Fibroblast of skin of right biceps (primary cell): ENCODE measurements at places on chromosomes 2 and 18.

DNA sequence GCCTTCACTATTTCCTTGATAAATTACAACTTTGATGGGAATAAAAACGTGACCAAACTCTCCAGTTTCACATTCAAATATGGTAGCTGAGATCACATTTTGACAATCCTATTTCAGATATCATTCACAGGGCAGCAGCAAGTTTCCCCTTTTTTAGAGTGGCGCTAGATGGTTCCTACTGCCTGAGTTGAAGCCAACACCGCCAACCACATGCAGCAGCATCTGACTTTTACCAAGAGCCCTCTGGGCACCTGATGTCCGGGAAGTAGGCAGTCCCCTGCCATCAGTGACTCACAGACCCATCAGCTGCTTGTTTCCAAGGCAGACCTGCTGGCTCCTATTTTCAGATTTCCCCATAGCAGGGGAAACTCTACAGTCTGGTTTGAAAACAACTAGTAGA, 4.0 kb upstream of the MREG start:
- DNase-seq, result no peak

- DNase-seq, result no peak
Observed at GRCh38 chr2:181178130-181178529, 197.7 kb downstream of the UBE2E3 start.

- DNase-seq, result no peak
Observed at GRCh38 chr18:55461848-55462247, 126.1 kb downstream of the TCF4 start.

DNA sequence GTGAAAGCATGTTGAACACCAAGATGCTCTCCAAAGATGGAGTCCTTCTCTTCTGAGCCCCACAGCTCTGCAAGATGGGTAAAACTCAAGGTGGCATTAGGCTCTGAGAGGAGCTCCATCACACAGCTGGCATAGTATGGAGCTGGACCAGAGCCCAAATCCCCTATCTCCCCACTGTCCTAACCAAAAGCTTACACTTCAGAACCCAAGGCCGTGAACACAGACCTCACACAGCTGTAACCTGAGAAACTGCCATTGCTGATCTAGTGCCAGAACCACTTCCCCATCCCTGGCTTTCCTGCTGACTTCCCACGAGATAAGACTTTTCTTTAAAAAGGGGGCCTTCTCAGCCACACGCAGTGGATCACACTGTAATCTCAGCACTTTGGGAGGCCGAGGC, 25.0 kb downstream of the TTC32 start:
- DNase-seq, result no peak

DNA sequence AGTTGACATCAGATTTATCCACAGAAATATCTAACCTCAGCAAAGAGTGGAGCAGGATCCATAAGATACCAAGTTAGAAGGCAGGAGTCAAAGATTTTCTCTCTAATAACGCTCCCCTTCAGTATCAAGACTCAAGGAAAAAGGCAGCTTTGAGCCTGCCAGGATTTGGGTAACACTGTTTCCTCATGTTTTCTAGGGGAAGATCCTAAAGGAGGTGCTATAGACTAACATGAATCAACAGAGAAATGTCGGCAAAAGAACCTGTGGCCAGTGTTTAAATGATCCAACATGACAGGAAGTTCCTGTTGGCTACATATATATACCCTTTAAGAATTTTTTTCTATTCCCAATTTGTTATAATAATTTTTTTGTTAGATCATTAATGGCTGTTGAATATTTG, 402.3 kb downstream of the TGIF1 start:
- no peak for DNase-seq

DNA sequence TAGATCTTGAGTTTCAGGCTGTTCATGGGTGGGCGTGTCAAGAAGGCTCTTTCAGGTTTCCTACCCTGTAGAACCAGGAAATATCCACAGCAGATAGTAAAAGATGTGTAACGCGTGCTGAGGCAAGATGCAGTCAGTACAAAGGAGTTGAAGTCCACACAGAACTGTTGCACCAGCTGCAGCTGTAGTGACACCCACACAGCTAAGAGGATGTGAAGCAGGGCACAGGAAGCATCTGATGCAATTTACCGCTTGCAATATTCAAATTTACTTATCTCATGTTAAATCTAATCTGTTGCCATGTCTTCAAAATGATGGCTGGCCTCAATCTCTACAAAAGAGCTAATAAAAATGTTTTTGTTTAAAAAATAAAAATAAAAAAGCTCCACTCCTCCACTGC, 132.8 kb downstream of the ARHGAP15 start:
- no peak for DNase-seq

DNA sequence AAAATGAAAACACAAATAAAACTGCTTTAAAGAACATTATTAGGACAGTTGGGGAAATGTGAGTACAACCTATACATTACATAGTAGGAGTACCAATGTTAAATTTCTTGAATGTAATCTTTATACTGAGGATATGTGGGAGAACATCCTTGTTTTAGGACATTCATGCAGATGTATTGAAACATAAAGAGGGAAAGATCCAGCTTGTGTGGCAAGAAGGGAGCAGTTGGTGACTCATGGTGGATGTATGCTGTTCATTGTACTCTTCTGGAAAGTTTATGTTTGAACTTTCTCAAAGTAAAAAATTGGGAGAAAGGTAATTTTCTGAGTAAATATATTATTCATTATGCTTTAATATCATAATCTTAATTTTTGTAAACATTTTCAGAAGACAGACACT, 132.1 kb upstream of the DLGAP1 start:
- peak; percentile 1 for DNase-seq

DNA sequence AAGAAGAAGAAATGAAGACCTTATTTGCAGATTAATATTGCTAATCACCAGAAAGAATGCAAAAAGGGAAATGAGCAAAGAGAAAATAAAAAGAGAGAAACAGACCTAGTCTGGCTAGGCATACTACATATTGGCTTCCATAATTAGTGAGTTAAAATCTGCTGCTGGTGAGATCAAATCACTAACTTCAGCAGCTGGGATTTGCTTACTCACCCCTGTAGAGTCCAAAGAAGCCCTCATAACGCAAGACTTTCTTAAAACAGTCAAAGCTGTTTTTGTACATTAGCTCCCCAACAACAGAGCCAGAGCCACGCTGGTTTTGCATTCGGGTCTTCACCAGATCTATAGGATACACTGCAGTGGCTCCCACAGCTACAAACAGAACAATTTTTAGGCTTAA, 80.9 kb downstream of the SLC25A12 start:
- DNase-seq, result no peak

GRCh38 chr2:229419158-229419557, 148.1 kb upstream of the PID1 start:
- no peak for DNase-seq

GRCh38 chr2:147567136-147567535, 277.7 kb upstream of the ACVR2A start:
- DNase-seq, result peak; percentile 63

- DNase-seq, result no peak
Observed at GRCh38 chr2:14712111-14712510, 79.6 kb downstream of the LRATD1 start.

DNA sequence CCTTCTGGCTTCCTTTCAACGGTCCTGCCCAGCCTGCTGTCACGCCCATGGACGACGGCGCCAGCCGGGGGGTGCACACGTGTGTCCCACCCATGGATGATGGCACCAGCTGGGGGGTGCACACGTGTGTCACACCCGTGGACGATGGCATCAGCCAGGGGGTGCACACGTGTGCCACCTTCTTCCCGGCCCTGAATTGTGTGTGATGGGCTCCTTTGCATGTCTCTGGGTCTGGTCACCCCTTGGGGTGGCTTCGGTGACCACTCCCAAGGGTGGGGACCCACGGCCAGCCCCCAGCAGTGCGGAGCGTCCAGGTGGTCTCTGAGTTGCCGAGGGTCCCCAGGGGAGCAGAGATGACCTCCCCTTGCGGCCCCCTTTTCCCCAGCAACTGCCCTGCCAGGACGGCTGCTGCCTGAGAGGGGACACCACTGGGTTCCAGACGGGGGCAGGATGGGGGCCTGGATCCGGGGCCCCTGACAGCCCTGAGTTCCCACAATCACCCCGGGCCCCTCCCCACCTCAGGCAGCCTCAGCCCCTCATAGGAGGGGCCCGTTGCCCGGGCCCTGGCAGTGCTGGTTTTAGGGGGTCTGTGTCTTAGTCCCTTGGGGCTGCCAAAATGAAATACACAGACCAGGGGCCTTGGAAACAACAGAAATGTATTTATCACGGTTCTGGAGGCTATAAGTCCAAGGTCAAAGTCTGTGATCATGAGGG, 9.4 kb downstream of the NEU4 start:
- no peak for DNase-seq

- DNase-seq, result no peak
Observed at GRCh38 chr2:169771612-169772011, 27.1 kb upstream of the SSB start.

DNA sequence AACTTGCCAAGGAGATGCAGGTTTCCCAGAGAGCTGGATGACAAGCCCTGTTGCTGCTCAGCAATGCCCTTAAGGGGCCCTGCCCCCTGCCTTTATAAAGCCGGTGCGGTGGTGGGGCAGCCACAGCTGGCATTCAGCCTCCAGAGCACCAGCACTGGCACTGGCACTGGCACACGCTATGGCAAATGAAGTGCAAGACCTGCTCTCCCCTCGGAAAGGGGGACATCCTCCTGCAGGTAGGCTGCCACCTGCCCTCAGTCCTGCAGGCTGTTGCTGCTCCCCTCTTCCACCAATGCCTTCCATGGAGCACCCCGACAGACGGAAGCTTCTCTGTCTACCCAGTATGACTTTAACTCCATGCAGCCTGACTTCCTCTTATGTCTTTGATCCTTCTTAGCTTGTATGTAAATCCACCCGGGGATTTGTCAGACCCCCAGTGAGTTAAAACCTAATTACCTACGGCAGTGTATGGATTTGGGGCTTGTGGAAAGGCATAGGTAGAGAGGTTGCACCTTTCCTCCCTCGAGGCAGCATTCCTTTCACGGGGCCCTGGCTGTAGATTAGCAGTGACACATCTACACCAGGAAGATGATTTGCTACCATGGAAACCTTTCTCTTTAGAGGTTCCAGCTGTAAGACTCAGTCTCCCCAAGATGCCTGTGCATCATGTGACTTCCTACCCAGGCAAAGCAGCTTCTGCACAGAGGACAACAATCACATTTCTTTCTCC, at the start of gene DAPL1:
DAPL1 (plus strand) TSS at position 123 of the 730 bp plus-strand sequence; CDS start at position 179, 56 bp downstream.
- DNase-seq, result no peak

DNA sequence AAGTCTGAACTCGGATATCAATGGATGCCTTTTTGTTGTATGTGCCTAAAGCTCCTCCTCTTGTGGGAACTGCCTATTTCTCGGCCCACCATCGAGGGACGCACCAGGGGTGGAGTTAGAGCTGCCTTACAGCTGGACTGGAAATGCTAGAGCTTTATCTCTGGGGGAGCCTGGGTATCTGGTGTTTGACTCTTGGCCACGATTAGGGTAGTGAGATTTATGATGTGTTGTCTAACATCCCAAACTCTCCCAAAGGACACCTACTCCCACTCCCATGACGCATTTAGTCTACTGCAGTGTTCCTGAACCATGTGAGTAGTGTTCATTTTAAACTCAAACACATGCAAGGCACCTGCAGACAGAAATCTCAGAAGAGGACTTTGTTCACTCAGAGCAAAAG, 594.8 kb downstream of the METTL4 start:
- DNase-seq, result no peak

- no peak for DNase-seq
Observed at GRCh38 chr2:149800624-149801542, 213.3 kb upstream of the MMADHC start.

DNA sequence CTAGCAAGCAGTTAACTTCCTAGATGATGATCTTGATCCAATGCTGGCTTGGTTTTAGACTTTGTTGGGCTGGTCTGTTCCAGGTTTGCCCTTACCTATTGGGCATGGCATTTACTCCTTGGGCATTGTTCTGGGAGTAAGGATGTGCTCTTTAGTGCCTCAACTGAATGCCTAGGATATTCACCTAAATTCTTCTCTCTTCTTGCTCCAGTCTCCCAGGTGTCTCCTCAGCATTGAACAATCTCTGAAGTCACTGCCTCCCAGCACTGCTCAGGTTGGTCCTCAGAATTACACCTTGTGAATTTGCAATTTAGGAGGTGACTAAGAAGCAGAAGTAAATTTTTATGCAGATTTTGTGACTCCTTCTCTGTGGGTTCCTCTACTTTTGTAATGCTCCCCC, 307.7 kb upstream of the COL3A1 start:
- no peak for DNase-seq

GRCh38 chr2:215262741-215263362, 49.0 kb upstream of the ATIC start:
- no peak for DNase-seq

DNA sequence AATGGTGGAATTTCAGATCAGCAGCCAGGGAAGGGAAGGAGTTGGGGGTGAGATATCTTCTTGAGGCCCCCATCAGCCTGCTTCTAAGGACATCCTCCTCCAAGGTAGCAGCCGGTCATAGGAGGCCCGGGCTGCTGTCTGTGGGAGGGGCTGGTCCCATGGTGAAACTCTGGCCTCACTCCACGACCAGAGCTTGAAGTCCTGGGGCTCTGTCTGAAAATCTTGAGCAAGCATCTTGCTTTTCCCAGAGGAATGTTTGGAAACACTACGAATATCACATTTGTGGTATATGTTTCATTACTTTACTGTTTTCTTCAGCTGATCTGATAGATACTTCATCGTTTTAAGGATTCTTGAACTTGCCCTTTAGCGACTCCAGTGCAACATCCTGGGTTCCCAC, 103.7 kb downstream of the CTAGE1 start:
- peak; percentile 76 for DNase-seq

DNA sequence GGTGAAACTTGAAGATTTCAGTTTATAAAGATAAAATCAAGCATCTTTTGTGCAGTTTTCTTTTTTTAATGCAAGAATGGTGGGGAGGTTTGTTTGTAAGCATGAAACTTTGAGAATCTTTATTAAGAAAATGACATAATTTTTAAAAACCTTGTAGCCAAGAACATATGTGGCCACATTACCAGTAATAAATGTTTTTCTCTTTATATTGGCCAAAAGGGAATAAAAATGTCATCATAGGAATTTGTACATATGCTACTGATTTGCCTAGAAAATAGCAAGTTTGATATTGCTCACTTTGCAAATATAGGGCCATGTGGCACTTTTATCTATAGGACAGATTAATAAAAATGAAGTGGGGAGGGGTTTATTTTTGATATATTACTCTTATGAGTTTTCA, 25.6 kb downstream of the METTL21A start:
- DNase-seq, result peak; percentile 35

DNA sequence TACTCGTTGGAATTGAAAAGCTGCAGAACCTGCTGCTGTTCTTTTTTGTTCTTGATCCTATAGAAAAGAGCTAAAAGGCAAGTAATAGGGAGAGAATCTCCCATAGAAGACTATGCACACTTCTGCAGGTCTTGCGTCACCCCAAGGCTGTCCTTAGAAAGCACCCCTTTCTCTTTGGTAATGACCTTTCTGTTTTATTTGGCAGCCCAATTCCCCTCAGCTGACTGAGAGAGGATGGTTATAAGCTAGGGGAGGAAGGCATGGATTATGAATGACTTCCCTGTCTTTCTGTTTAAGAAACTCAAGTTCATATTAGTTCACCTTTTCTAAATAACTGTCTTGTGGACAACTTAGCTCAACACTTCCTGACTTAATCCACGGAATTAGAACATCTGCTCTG, 122.9 kb downstream of the TXNL1 start:
- no peak for DNase-seq

DNA sequence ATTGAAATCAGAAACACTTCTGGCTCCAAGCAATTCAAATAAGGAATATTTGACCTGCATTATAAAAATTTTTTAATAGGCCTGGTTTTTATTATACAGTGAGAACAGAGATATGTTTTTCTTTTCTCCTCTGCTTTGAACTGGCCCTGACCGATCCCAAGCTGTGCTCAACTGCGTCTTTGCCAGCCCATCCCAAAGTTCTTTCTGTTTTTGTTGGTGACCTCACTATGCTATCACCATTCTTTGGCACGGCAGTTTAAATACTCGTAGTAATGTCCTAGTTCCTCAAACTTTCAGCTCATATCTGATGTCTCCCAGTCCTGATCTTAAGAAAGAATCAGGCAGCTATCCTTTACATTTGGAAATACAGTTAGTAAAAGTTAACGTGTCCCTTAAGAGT, 42.3 kb upstream of the NETO1 start:
- no peak for DNase-seq
